NCI-H1092 treated with DMSO at 0.1 percent for 48 hours (cell line): ENCODE measurements at places on chromosomes 1 and 21.

DNA sequence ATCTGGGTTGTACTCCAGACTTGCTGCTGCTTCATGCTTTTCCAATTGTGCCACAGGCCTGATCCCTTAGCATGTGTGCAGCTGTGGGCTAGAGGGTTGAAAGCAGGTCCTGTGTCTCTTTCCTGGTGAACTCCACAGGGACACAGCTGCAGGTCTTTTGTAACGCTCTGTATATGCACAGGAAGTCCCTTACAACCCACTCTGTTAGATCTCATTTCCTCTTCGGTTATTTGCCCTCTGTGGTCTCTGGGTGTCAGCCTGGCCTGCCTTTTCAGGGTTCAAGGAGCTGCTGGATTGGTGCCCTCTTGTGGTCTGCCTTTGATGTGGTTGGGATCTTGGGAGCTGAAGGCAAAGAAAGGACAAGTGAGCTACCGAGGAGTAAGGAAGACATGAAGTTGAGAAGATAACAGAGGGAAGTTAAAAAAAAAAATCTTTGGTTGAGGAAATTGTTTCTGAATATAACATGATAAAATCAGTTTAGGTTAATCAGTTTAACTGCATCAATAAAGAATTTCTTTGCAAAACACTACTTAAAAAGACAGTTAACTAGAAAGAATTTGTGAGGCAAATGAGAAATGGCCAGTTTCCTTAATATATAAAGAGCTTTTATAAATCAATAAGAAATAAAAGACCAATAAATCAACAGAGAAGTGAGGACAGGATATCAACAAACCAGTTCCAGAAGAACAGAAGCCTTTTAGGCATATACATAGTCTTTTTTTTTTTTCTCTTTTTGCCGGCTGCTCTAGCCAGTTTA lies 44.1 kb downstream of the UCK2 start:
- peak; percentile 42 for DNase-seq

- DNase-seq, result no peak
Observed at GRCh38 chr1:233873666-233874065, 30.8 kb upstream of the SLC35F3 start.

GRCh38 chr1:167695147-167695546 lies 26.6 kb upstream of the MPZL1 start:
- DNase-seq, result no peak

DNA sequence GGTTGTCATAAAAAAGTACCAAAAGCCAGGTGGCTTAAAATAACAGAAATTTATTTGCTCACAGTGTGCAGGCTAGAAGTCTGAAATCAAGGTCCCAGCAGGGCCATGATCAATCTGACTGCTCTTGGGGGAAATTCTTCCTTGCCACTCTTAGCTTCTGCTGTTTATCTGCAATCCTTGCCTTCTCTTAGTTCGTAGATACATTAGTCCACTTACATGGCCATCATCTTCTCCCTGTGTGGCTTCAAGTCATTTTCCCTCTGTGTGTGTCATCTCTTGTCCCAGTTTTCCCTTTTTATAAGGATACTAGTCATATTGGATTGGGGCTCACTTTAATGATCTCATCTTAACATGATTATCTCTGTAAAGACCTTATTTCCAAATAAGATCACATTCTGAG lies 124.0 kb upstream of the NCAM2 start:
- no peak for DNase-seq

GRCh38 chr1:226679262-226679661 lies 59.8 kb downstream of the ITPKB start:
- no peak for DNase-seq

GRCh38 chr1:53508991-53509666 lies 49.9 kb downstream of the DMRTB1 start:
- no peak for DNase-seq

GRCh38 chr1:27133991-27134390 lies 20.9 kb downstream of the SLC9A1 start:
- no peak for DNase-seq

DNA sequence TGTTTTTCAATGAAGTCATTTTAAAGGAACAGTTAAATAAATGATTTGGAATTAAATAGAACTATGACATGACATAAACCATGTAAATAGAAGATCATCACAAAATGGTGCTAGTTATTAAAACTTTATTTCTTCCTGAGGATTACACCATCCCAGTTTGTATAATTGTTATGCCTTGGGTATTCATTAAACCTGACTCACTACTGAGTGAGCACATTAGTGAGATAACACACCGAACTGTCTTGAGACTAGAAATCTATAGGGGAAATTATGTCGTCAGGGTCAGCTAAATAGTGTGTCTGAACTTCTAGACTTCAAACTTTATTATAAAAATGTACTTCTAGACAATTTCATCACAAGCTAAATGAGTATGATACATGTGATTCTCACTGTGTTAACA lies 189.4 kb downstream of the NCAM2 start:
- no peak for DNase-seq
